CD4-positive, alpha-beta memory T cell (primary cell): ENCODE measurements at places on chromosomes 2 and 18. TPM values are rescaled to one million over a fixed set of nuclear protein-coding genes. Genes with fewer than 3 reads are reported as not detected.
A peak's percentile ranks its signal among the peaks of the same experiment; 100 is the strongest.

DNA sequence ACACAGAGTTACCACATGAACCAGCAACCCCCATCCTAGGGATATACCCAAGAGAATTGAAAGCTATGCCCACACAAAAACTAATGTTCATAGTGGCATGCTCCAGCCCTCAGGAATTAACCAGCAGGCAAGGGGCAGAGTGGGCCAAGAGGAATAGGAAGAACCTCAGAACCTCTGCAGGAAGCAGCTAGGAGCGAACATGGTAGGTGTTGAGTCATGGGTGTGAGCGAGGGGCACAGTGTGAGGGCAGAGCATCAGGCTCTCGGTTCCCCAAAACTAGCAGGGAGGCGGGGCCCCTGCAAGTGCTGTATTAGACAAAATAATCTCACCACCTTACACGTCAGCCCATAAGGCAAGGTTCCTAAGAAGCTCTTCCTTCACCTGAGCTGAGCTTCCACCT is 5.6 kb upstream of the RUFY4 start:
- no peak overlapping the region for H3K4me3 ChIP-seq
- H3K4me1 ChIP-seq = peaks cover 1% of the 10 kb centered on the region
- no peaks in the 10 kb centered on the region for H3K27me3 ChIP-seq
- no peak for DNase-seq

- no peaks in the 10 kb centered on the region for H3K27me3 ChIP-seq
- H3K36me3 ChIP-seq = no peaks in the 10 kb centered on the region
- H3K27ac ChIP-seq = no peak overlapping the region
- DNase-seq = no peak
Observed at GRCh38 chr2:187962538-187962937, 329.1 kb upstream of the GULP1 start.

- H3K27me3 ChIP-seq = no peaks in the 10 kb centered on the region
- no peaks in the 10 kb centered on the region for H3K4me1 ChIP-seq
- no peak overlapping the region for H3K4me3 ChIP-seq
- H3K36me3 ChIP-seq = no peaks in the 10 kb centered on the region
Observed at GRCh38 chr18:33184958-33185357, 255.6 kb downstream of the CCDC178 start.

- no peaks in the 10 kb centered on the region for H3K4me1 ChIP-seq
- H3K27me3 ChIP-seq = no peaks in the 10 kb centered on the region
- no peak overlapping the region for H3K4me3 ChIP-seq
Observed at GRCh38 chr2:215370112-215370965, 58.5 kb downstream of the ATIC start.

GRCh38 chr18:74139888-74140287 is 7.7 kb downstream of the FBXO15 start:
- H3K27ac ChIP-seq = no peak overlapping the region
- DNase-seq = no peak
- no peaks in the 10 kb centered on the region for H3K36me3 ChIP-seq

DNA sequence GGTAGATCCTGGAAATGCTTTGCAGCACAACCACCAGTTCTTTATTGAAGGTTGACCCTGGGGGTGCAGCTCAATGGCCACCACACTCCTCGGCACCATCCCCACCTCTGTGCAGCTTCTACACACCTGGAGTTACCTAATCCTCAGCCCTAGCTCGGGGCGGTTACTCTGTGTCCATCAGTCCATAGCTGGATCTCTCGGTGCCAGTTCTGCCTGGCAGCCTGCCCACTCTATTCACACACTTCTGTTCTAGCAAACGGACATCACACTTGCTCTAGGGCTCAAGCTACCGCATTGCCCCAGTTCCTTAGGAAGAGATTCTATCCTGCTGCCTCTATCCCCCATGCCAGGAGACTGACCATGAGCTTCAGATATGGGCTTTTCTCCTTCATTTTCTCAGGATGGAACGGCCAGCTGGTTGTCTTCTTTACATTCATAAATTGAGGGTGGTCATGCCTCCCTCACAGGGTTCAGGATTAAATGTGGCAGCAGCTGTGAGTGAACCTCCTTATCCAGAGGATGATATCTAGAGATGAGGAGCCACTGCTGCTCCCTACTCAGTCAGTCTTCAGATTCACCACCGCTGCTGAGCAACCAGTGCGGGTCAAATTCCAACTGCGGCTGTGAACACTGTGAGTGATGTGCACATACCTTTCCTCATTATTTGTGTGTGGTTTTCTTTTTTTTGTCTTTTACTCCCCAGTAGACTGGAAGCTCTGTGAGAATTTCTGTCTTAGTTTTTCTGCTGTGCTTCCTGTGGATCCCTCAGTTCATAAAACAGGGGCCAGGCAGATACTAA is 66.9 kb upstream of the TRIB2 start:
- no peaks in the 10 kb centered on the region for H3K4me1 ChIP-seq
- H3K27ac ChIP-seq = no peak overlapping the region
- H3K27me3 ChIP-seq = no peaks in the 10 kb centered on the region
- no peak for DNase-seq
- no peaks in the 10 kb centered on the region for H3K36me3 ChIP-seq

- H3K36me3 ChIP-seq = no peaks in the 10 kb centered on the region
- H3K4me1 ChIP-seq = peaks cover 39% of the 10 kb centered on the region
- no peak overlapping the region for H3K4me3 ChIP-seq
- no peak for DNase-seq
- H3K27ac ChIP-seq = no peak overlapping the region
- H3K27me3 ChIP-seq = no peaks in the 10 kb centered on the region
Observed at GRCh38 chr2:160434254-160434948, 59.2 kb downstream of the RBMS1 start.

DNA sequence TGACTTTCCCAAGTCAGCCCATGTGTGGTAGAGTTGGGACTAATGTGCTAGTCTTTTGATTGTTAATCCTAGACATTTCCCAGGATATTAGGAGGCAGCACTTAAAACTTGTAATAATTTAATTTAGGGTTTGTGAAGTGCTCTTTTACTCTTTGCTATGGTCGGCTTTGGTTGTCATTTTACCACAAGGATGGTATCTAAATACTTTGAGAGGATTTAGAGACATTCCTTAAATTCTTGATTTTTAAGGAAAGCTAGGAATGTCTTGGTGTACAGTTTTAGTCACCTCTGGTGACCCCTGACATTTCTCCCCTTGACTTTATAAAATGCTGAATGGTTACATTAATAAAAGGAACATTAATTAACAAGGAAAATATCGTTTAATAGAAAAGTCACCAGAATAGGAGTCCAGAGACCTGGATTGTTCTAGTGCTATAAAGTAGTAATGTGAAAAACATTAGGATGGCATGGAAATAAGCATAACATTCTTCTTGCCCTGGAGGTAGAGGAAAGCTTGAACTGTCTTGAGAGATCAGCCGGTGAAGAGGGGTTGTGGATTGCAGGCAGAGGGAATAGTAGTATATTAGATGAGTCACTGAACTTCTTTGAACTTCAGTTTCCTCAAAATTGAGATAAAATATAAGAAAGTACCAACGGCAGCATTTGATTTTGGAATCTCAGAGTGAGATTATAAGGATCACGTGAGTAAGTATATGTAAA is 209.2 kb downstream of the MCFD2 start:
- H3K27me3 ChIP-seq = no peaks in the 10 kb centered on the region
- no peak overlapping the region for H3K4me3 ChIP-seq
- H3K36me3 ChIP-seq = no peaks in the 10 kb centered on the region

- H3K4me3 ChIP-seq = no peak overlapping the region
- no peak overlapping the region for H3K27ac ChIP-seq
- H3K27me3 ChIP-seq = peaks cover 5% of the 10 kb centered on the region
- H3K36me3 ChIP-seq = no peaks in the 10 kb centered on the region
Observed at GRCh38 chr2:190180313-190181122, 118.0 kb upstream of the MSTN start.

- H3K4me3 ChIP-seq = no peak overlapping the region
- H3K27me3 ChIP-seq = no peaks in the 10 kb centered on the region
- H3K27ac ChIP-seq = no peak overlapping the region
Observed at GRCh38 chr18:5057386-5058348, 139.4 kb downstream of the AKAIN1 start.

DNA sequence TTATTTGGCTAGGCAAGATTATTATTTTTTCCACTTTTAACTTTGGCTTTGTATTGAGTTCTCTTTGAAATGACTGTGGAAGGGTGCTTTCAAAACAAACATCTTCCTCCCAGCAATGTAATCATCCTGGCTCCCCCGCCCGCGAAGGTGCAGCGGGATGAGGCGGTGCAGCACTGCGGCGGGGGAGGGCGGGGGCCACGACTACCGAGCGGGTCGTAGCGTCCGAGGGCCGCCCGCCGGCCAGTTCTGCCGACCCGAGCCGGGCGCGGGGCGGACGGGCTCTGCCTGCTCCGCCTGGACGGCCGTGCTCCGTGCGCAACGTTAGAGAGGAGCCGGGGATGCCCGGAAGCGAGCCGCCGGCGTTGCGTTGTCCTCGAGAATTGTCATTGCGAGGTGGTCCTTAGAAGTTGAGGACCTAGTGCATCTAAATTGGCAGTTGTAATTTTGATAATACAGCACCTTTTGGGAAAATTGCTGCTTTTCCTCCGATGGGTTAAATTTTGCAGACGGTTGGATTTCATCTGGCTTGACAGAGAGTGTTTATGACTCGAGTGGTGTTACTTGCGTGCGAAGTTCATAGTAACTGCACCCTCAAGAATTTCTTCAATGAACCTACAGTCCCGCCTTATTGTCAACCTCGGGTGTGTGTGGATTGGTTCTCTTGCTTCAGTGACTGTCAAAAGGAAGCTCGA is 1.1 kb downstream of the EPC2 start:
- no peaks in the 10 kb centered on the region for H3K36me3 ChIP-seq
- H3K27me3 ChIP-seq = no peaks in the 10 kb centered on the region
- H3K27ac ChIP-seq = peak overlapping the region; percentile 87
- peak; percentile 93 for DNase-seq
- peak overlapping the region; percentile 99 for H3K4me3 ChIP-seq

CXCR1 gene
- not detected for total RNA-seq

LPIN1 gene
- total RNA-seq = 74.3 TPM

ABCG8 gene
- total RNA-seq = not detected

SCYGR4 gene
- total RNA-seq = not detected

C2orf66 gene
- total RNA-seq = not detected

LRRC30 gene
- total RNA-seq = not detected

C2orf81 gene
- total RNA-seq = 5.3 TPM

TUBA4B gene
- total RNA-seq = not detected
